HFFc6 (cell line): ENCODE measurements at places on chromosomes 13 and 19. TPM values are rescaled to one million over a fixed set of nuclear protein-coding genes. Genes with fewer than 3 reads are reported as not detected.

GRCh38 chr13:114065926-114066774, 66.3 kb downstream of the RASA3 start:
- DNase-seq: no peak

- no peak for DNase-seq
Observed at GRCh38 chr13:33079960-33080359, 63.7 kb downstream of the KL start.

DNA sequence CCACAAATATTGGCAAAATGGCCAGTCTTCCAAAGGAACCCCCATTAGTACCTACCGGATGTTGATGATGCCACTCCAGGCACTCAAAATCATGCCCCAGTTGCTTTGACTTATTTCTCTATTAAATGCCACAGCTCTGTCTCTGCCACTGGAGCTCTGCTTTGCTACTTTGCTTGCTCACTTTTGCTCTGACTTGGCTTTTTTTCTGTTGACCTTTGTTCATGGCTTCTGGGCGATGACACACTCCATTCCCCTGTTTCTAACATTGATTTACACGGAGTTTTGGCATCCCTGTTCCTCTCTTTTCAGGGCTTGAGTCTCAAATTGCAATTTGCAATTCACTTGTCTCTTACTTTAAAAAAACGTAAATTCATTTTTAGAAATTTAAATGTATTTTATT, 217.1 kb upstream of the SPRY2 start:
- DNase-seq: no peak

GRCh38 chr13:110564472-110564985, 3.0 kb upstream of the RAB20 start:
- DNase-seq: no peak

GRCh38 chr13:30145709-30146367, 161.5 kb downstream of the KATNAL1 start:
- no peak for DNase-seq

GRCh38 chr19:42178791-42179674, 38.4 kb downstream of the DEDD2 start:
- DNase-seq: no peak

DNA sequence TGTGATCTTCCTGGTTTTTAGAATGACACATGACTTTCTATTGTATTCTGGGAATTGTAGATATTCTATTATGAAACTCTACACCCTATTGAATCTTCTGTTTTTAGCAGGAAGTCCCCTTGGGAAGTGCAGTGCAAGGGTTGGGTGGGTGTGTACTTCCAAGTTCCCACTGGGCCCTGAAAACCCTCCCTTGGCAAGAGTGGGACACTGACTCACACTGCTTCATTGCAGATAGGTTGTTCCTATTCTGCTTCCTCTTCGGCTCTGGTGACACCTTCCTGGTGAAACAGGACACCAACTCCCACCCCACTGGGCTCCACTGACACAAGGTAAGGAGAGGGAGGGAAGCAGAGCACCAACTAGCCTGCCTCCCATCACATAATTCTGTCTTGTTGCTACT, 121.8 kb downstream of the KCTD12 start:
- DNase-seq: no peak

- peak; percentile 39 for DNase-seq
Observed at GRCh38 chr13:97574926-97575325, 141.0 kb downstream of the RAP2A start.

DNA sequence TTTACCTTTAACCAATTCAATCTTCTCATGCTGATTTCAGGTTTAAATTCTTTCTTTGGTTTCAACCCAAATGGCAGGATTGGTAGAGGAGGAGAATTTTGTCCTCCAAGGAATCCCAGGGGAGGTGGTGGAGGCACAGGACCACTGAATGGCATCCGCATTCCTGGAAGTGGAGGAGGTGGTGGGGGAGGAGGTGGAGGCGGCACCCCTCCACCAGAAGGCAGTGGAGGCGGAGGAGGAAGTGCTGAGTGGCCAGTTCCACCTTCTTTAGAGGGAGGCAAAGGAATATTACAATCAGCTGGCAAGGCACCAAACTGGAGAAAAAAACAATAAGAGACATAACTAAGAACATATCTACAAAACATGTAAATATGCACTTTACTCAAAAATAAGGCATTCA, 192.9 kb downstream of the DIAPH3 start:
- DNase-seq: no peak

DNA sequence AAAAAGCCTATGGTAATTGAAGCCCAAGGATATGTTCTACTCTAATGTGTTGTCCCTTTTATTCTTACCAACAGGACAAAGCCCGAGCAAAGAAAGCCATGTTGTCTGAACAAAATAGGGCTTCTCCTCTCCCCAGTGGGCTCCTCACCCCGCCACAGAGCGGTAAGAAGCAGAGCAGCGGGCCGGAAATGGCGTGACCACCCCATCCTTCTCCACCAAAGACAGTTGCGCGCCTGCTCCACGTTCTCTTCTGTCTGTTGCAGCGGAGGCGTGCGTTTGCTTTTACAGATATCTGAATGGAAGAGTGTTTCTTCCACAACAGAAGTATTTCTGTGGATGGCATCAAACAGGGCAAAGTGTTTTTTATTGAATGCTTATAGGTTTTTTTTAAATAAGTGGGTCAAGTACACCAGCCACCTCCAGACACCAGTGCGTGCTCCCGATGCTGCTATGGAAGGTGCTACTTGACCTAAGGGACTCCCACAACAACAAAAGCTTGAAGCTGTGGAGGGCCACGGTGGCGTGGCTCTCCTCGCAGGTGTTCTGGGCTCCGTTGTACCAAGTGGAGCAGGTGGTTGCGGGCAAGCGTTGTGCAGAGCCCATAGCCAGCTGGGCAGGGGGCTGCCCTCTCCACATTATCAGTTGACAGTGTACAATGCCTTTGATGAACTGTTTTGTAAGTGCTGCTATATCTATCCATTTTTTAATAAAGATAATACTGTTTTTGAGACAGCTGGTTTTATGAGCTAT, 12.0 kb downstream of the CCNE1 start:
- DNase-seq: no peak

GRCh38 chr19:18865973-18866799, 29.8 kb downstream of the CERS1 start:
- DNase-seq: peak; percentile 26

DNA sequence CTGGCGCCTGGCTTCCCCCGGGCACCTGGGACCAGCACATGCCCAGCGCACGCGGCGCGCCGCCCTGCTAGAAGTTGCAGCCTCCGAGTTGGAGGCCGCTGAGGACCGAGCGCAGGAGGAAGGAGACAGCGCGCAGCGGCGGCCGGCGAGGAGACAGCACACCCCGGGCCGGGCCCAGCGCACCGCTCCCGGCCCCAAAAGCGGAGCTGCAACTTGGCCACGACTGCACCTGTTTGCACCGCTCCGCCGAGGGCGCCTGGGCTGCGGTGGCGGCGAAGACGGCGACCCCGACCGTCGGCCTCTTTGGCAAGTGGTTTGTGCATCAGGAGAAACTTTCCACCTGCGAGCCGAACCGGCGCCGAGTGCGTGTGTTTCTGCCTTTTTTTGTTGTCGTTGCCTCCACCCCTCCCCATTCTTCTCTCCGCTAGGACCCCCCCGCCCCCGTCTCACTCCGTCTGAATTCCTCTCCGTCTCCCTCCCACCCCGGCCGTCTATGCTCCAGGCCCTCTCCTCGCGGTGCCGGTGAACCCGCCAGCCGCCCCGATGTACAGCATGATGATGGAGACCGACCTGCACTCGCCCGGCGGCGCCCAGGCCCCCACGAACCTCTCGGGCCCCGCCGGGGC, at the start of gene SOX1:
SOX1 (plus strand) TSS at position 34 of the 626 bp plus-strand sequence; CDS start at position 544, 510 bp downstream.
- no peak for DNase-seq

DNA sequence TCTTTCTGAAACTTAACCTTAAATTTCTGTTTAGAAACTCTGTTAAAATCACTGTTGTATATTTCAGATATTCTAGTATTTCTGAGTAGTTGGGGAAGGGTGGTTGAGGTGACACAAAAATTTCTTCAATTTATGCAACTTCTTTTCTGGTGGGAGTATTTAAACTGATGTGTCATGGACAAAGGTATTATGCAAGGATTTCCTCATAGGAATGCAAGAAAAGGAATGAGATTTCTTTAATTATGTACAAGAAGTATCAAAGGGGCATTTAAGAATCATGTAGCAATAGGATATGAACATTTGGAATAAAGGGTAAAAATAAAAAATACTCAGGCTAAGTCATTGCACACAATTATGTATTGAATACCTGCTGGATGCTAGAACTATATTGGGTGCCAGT, 575.8 kb upstream of the KLF12 start:
- no peak for DNase-seq

DNA sequence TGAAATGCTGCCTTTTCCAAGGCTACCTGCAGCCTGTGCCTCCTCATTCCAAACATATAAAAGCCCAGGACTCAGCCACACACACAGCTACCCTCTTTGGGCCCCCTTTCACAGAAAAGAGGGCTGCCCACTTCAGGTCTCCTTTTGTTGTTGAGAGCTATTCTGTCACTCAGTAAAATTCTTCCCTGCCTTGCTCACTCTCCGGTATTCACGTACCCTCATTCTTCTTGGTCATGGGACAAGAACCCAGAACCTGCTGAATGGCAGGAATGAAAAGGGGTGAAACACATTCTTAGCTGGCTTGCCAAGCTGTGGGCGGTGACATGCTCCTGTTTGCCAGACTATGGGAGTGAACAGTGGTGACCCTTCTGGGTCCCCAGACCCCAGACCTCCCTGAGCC, 338.0 kb upstream of the ATXN8OS start:
- DNase-seq: no peak

DNA sequence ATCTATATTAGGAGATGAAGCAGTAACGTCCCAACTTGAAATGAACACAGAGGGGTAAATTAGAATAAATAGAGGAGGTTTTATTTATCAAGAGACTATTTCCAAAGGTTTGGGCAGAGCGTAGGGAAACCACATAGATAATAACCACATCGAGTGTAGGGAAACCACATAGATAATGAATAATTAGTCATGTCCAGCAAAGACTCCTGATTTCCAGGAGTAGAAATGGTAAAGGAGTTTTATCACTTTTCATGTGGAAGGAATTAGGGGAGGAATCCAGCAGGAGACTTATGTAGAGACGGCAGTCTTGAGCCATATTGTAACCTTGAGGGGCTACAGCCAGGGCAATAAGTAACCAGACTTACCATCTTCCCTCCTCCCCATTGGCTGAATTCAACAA, 136.3 kb upstream of the CSNK1A1L start:
- DNase-seq: no peak

DNA sequence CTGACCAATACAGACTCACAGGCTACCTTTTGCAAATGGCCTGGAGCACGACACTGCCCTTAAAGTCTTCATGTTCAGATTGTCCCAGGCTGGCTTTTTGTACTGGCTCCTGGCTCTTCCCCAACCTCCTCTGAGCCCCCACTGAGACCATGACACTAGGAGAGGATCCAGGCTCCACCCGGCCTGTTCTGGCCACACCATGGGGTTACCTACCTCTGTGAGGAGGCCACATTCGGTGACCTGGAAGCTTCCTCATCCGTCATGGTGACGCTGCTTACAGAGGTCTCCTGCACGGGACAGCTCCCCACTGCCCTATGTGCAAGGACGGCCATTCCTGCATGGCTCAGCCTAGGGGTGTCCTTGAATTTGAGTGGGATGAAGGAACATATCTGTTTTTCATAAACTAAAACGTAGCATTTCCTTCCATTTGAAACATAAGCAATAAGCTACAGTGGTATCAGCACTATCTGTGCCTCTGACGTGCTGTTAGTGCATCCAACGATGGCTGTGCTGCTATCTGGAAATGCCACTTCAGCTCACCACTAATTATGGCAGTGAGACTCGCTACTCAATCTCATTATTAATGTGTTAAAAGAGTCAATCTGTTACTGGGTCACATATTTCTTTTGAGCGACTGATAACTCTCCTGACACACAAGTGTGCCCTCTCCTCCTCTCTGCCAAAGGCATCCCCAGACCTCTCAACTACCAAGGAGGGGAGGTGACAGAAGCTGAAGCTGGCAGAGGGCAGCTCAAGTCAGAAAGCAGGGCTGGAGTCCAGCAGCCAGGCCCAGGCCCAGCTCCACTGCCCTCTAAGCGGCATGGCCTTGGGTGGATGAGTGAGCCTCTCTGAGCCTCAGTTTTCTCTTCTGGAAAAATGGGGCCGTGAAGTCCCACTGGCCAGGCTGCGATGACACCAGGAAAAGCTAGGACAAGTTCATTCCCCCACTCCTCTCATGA, 29.6 kb downstream of the ELL start:
- no peak for DNase-seq

- no peak for DNase-seq
Observed at GRCh38 chr13:30827578-30827925, 78.5 kb upstream of the MEDAG start.

DNA sequence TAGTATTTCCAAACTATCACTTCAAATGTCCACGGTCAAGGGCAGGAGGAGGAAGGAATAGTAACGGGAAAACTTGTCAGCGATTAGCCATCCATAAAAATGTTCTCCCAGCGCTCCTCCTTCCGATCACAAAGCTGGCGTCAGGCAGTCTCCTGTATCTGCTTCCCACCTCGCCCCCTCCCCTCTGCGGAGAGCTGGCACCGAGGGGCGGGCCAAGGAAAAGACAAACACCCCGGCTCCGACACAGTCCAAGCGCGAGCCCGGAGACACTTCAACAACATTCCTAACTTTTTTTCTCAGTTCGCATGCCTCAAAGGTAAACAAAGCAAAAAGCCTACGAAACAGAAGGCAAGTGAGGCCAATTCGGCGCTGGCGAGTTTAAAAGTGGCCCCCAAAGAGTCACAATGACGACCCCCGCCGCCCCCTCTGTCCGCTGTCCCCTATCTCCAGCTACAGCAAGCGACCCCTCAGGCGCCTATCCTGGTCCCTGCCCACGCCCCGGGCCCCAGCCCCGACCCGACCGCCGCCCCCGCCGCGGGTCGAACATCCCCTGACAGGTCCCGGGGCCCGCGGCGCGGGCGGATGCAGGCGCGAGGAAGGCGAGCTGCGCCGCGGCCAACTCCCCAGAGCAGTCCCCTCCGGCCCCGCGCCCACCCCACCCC, 736 bp downstream of the SMAD9 start:
- peak; percentile 28 for DNase-seq

Gene ZNF547
- total RNA-seq: 1.5 and 1.7 TPM in 2 replicates

Gene GGACT
- 2.1 to 2.5 TPM (median 2.3 TPM) in 3 replicates for total RNA-seq

Gene TTC9B
- total RNA-seq: not detected in 3 replicates

Gene TMEM161A
- 20.5 to 25.7 TPM (median 21.7 TPM) in 3 replicates for total RNA-seq

Gene ILF3
- 244 and 298 TPM in 2 replicates for total RNA-seq

Gene ZNF562
- total RNA-seq: 17.7 to 22.0 TPM (median 19.1 TPM) in 3 replicates

Gene FFAR2
- not detected in 3 replicates for total RNA-seq

Gene ATP8B3
- 4.2 to 7.9 TPM (median 5.5 TPM) in 3 replicates for total RNA-seq

Gene PEX11G
- total RNA-seq: 0.51 to 2.5 TPM (median 1.6 TPM) in 3 replicates

Gene TEKTIP1
- total RNA-seq: 0.43 to 0.50 TPM in 2 of 3 replicates, not detected in the other

Gene COL4A2
- total RNA-seq: 225 to 327 TPM (median 251 TPM) in 3 replicates

Gene KLC3
- total RNA-seq: not detected in 3 replicates
